ENCODE measurements at places on chromosomes 5 and 9. TPM values are rescaled to one million over a fixed set of nuclear protein-coding genes. Genes with fewer than 3 reads are reported as not detected.

Gene CDC14B
- 9.7 TPM for polyA plus RNA-seq

Gene DMRT3
- polyA plus RNA-seq, result not detected

Gene AIF1L
- 0.09 TPM for polyA plus RNA-seq

Gene PCDHB14
- polyA plus RNA-seq, result 0.36 TPM

Gene PCDHGA4
- polyA plus RNA-seq, result 3.5 TPM
